ENCODE measurements at places on chromosomes 7 and 10.

GRCh38 chr10:110931769-110932381 lies 12.5 kb downstream of the SHOC2 start:
- no peak for DNase-seq

GRCh38 chr10:98125940-98126631 lies 8.4 kb upstream of the R3HCC1L start:
- DNase-seq: no peak

GRCh38 chr10:74500816-74501215 lies 325.6 kb upstream of the KAT6B start:
- no peak for DNase-seq

DNA sequence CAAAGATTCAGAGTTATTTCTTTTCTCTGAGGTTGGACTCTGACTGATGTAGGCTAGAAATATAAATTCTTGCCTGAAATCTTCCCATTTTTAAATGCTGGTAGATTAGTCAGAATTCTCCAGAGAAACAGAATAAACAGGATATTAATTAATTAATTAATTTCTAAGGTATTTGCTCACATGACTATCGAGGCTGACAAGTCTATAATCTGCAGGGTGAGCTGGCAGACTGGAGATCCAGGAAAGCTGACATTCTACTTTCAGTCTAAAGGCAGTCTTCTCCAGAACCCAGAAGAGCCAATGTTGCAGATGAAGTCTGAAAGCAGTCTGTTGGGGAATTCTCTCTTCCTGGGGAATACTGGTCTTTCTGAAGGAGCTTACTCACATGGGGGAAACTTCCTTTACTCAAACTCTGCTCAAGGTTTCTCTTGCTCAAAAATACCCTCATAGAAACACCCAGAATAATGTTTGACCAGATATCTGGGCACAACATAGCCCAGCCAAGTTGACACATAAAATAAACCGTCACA lies 189.7 kb downstream of the KIF20B start:
- no peak for DNase-seq

DNA sequence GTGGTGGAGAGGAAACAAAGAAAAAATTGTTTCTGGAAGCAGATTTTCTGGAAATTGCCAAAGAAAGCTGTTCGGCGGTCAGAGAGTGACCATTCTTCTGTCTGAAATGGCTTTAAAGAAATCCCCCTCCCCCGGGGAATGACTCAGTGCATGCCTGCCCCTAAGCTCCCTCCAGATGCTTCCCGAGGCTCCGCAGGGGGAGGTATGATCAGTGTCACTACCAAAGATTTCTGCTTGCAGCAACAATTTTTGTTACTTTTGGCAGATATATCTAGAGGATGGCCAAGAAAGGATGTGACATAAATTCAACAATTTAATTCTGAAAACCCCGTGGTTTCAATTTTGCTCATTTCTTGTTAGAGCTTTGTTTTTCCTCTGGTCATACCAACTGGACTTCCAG lies 163.9 kb downstream of the JCAD start:
- no peak for DNase-seq

- DNase-seq: no peak
Observed at GRCh38 chr7:114932991-114933390, 11.1 kb downstream of the MDFIC start.

DNA sequence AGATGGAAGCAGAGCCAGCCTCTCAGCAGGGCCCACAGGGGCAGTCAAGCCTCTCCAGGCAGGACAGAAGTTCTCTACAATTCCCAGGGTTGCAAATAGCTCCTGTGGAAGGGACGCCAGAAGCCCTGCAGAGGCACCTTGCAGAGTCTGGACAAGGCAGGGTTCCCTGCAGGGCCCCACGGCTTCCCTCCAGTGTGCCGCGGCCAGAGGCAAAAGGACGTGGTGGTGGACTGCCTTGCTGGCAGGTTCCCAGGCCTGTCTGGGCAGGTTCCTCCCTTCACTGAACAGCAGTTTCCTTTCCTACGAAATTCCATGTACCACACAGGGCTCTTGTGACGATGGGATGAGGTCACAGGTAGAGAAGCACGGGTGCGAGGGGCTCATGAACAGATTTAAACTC lies 25.1 kb downstream of the UPP1 start:
- DNase-seq: no peak

DNA sequence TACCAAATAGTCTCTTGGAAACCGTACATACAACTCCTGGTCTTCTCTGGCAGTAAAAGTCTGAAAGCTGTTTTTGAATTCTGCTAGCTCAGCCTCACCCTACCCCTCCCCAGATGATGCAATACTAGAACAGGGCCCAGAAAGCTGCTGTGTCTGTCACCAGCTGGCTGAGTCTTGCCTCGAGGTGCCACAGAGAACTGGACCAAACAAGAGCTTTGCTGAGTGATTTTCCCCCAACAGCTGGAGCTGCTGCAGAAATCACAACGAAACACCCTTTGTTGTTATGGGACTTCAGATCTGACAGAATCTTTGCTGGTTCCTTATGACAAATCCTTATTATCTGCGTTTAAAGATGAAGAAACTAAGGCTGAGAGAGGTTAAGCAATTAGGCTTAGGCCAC lies 134.1 kb downstream of the SPAG6 start:
- no peak for DNase-seq

- no peak for DNase-seq
Observed at GRCh38 chr7:66845379-66846095, 75.5 kb upstream of the TMEM248 start.

DNA sequence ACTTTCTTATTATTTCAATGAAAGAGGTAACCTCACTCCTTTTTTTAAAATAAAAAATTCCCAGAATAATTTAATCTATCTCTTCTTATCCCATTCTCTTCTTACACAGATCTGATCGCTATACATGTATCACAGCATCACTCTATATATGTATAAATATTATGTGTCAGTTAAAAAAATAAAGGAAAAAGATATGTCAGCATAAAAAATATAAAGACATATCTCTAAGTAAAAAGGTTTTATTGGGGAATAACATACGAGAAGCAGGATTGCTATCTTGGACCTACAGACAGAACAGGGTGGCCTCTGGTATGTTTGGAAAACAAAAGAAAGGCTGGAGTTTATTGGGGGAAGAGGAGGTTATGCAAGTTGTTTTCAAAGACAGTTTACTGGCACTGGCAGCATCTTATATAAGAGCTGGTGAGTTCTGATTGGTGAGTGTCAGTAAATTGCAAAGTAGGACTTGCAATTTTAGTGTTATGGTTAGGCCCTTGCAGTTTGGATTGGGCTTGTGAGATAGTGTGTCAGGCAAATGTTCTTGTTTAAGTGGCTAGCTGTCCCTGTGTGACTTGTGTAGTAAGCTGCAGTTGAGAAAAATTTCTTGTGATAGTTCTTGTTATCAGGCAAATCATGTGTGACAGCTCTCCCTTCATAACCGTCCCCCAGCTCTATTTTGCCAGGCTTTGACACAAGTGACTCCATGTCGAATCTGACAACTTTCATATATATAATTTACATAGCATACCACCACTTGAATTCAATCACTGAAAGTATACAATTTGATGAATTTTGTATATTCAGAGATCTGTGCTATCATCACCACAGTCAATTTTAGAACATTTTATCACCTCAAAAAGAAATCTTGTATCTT lies 118.2 kb downstream of the HBP1 start:
- no peak for DNase-seq

- no peak for DNase-seq
Observed at GRCh38 chr10:45071043-45071813, 70.5 kb downstream of the ZNF22 start.

DNA sequence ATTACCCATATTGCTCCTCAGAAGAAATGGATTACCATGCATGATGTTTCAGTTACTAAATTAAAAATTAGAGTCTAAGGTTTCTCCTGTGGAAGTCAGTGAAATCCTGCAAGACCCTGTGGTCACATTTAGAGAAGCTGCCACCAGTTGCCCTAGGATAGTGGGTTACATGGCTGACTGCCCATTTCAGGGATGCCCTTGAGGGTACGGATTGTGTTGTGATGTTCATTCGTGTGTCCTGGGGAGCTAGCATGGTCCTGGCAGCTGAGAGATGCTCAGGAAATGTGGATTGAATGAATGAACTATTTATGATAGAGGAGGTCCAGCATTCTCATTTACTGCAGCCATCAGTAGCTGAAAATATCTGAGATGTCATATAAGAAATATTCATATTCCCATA lies 55.1 kb downstream of the TMEM178B start:
- no peak for DNase-seq

- no peak for DNase-seq
Observed at GRCh38 chr7:4724648-4725013, 42.5 kb downstream of the FOXK1 start.

GRCh38 chr7:99092064-99092720 lies 51.7 kb downstream of the SMURF1 start:
- DNase-seq: no peak

DNA sequence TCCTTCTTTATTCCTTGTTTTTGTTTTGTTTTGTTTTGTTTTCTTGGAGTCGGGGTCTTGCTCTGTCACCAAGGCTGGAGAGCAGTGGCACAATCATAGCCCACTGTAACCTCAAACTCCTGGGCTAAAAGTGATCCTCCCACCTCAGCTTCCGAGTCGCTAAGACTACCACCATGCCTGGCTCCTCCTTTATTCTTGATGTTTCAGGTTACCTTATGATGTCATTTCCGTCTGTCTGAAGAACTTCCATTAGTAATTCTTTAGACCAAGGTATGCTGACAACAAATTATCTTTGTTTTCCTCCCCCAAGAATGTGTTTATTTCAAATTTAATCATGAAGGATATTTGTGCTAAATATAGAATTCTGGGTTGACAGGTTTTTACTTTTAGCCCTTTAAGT lies 18.1 kb upstream of the ATAD1 start:
- DNase-seq: no peak

GRCh38 chr10:4677296-4678021 lies 148.5 kb upstream of the AKR1E2 start:
- no peak for DNase-seq

- no peak for DNase-seq
Observed at GRCh38 chr10:11933577-11934223, 108.9 kb downstream of the UPF2 start.

DNA sequence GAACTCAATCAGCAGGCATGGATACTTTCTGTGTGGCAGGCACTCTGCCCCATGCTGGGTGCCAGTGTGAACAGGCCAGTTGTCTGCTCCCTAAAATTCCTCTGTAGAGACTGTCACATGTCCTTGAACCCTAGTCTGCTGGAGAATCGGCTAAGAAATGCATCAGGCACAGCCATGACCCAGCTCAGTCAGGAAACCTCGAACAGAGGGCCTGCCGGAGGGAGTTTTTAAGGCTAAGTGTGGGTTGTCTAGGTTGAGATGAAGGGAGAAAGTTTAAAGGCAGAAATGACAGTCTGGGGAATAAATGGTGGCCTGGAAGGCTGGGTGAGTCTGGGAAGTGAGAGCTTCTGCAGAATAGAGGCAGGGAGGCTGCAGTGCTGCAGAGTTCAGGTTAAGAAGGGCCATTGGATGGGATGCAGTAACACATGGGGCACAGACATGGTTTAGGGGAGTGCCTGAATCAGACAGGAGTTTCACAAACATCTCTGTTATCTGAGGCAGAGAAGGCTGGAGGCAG lies 45.3 kb downstream of the WDFY4 start:
- no peak for DNase-seq

- no peak for DNase-seq
Observed at GRCh38 chr10:130345728-130346127, 209.5 kb downstream of the GLRX3 start.

DNA sequence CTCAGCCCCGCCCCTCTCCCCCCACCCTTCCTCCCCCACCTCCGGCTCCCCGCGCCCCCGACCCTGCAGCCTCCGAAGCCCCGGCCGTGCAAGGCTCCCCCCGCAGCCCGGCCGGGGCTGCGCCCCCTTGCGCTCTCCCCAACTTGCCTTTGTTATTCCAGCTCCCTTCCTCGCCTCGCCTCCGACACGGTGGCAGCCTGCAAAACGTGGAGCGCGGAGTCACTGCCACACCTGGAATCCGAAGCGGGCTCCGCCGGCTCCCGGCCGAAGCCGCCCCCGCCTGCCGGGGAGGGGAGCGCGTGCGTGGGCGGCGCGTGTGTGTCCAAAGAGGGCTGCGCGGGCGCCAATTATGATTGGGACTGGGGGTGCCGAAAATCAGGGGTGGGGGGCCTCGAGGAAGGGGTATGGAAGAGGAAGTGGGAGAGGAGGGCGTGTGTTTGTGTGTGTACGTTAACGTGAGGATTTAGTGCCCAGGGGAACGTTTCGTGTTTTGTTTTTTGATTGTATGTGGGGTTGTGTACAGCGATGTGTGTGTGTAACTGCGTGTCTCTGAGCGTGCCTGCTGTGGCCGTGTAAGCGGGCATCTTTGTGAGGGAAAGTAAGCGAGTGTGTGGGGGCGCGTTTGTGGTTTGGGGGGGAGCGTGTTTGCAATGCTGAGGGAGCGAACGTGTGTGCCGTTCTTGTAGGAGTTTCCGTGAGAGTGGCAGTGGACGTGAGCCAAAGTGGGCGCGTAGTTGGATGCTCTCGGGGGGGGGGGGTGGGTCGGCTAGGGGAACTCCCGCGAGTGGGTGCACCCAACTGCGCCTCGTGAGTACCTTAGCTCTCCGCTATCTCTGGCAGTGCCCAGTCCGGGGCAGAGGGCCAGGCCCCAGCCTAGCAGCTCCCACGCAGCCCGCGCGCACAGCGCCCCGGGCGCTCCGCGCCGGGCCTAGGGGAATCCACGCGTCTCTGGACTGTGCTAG lies 1.2 kb upstream of the ZMIZ1 start:
- DNase-seq: peak; percentile 77

GRCh38 chr10:82378146-82378545 lies 503.2 kb downstream of the NRG3 start:
- DNase-seq: peak; percentile 20

DNA sequence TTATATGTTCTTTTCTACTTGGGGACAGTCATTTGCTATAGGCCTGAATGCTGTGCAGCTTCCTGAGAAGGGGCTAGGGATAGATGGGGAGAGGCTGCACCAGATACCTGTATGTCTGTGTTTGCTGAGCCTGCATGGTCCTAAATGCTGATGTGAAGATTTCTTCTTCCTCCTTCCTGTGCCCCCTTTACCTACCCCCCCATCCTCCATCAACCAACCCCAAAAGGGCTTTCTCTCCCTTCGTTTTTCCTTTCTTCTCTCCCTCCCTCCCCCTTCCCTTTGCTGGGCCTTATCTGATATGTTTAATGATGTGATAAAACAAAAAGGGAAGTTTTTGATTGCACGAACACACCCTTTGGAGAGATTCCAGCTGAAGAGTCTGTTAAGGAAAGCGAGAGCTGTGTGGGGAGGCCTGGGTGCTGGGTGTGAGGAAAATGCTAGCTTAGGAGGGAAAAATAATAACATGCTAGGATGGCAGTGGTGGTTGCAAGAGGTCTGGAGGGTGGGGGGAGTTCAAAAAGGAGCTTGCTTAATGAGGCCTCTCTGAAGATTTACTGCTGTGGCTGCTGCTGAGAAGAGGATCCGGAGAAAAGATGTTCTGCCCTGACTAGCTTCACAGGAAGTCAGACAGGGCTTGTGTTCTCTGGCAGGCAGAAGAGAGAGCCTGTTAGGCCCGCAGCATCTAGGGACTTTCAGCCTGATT lies 101.8 kb downstream of the SAMD9 start:
- no peak for DNase-seq

GRCh38 chr7:157595086-157595855 lies 258.5 kb downstream of the DNAJB6 start:
- DNase-seq: no peak
